ENCODE measurements at places on chromosomes 2 and 18.

GRCh38 chr2:40043191-40043590, 264.1 kb upstream of the THUMPD2 start:
- DNase-seq: no peak

GRCh38 chr2:20999906-21000645, 43.8 kb downstream of the APOB start:
- DNase-seq: no peak

DNA sequence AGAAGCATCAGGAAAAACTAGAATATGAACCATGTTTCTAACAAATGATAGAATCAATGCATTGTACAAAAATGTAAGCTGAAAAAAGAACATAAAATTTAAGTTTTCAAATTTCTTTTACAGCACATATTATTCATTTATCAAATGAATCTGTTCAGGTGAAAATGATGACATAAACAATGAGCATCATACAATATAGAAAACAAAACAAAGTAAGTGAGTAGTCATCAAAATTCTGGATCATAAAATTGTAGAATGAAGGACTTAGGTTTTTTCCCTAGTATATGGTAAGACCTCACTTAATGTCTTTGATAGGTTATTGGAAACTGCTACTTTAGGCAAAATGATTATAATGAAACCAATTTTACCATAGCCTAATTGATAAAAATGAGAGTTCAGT, 427.0 kb upstream of the KCNH7 start:
- no peak for DNase-seq

DNA sequence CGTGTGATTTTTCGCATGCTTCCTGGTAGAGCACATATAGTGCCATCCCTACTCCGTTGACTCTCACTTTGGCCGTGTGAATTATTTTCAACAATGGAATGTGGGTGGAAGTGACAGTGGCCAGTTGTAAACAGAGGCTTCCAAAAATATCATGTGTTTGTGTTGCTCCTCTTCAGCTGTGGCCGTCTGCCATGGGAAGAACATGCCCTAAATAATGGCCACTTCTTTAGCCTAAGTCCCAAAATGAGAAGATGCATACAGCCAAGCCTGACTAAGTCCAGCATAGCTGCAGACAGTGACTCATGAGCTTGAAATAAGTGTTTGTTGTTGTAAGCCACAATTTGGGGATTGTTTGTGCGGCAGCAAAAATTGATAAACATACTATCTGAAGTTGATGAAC, 8.9 kb upstream of the GALNT1 start:
- no peak for DNase-seq

DNA sequence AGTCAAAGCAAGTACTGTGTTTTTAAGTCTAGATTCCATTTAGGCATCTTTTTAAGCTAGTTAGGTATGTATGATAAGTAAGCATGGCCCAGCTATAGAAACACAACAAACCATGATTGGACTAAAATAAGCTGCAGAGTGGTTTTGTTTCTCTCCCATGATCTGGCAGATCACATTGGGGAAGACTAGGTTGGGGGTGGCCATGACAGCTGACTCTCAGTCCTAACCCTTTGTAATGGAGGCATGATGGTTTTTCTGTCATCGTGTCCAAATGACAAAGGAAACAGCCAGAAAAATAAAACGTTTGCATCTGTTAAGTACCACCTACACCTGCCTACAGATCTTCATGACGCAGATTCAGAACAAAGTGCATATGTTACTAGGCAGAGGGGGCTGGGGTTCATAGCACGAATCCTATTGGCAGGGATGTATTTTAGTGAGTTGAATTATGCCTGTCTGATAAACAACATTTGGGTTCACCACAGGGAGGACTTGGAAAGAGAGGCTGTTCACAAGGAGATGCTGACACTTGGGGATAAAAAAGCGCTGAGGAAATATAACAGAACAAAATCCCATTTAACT, 33.8 kb upstream of the GALNT5 start:
- DNase-seq: peak; percentile 33

DNA sequence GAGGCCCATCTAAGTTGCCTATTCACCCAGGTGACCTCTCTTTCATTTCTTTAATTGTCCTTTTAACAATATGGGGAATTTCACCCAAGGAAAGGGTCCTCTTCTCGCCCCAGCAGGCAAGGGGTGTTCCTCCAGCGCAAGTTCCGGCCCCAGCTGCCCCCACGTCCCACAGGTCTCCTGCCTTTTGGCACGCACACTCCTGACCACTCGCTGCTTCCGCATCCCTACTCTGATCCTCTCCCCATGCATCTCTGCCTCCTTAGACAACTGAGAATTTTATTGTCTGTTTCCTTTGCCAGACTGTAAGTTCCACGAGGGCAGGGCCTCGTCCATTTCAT, 684 bp upstream of the ARPC2 start:
- no peak for DNase-seq

- DNase-seq: no peak
Observed at GRCh38 chr18:21943456-21943855, 202.9 kb downstream of the MIB1 start.

GRCh38 chr2:86073225-86073624, 32.5 kb downstream of the POLR1A start:
- peak; percentile 23 for DNase-seq

DNA sequence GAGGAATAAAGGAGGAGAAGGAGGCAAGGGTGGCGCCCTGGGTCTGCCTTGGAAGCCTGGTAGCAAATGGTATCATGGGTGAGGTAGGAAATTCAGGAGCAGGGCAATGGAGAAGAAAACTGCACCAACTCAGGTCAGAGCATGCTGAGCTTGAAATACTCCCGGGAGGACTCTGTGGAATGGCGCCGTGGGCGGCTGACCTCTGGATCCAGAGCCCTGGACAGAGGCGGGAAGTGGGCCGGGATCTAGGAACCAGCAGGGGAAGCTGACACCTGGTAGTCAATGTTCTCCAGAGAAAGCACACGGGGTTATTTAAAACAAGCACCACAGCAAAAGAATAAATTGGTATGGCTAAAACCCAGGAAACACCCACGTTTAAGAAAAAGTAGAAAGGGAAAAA, 161.3 kb downstream of the INO80D start:
- no peak for DNase-seq

DNA sequence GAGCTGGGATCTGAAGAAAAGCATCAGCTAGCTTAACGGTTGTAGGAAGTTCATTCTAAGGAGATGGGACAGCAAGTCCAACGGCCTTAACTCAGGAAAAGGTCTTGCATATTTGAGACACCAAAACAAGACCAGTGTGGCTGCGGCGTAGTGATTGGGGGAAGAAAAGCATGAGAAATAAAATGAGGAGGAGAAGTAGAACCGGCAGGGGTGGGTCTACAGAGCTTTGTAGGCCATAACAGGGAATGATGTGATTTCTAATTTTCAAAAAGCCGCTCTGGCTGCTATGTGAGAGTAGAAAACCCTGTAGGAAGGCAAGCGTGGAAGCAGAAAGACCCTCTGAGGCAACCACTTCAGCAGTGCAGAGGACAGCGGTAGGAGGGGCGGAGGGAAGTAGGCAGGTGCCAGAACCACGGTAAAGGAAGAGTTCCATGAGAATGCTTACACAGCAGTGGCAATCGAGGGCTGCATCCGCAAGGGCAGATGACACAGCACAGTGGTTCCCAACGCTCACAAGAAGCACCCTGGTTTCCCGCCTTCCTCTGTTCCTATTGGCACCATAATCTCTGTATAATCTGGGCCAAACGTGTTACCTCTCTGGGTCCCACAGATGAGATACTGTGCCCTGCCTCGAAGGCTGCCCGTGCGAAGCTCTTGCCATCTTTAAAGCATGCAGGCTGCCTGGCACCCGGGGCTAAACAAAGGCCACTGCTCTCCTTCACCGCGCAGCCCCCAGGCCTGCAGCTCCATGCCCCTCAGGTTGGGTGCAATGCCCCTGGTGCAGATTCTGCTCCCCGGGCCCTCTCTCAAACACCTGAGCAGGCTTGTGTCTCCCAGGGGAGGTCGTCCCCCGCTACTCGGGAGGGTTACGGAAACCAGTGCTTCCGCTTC, 795 bp downstream of the ANKRD39 start:
- peak; percentile 43 for DNase-seq

DNA sequence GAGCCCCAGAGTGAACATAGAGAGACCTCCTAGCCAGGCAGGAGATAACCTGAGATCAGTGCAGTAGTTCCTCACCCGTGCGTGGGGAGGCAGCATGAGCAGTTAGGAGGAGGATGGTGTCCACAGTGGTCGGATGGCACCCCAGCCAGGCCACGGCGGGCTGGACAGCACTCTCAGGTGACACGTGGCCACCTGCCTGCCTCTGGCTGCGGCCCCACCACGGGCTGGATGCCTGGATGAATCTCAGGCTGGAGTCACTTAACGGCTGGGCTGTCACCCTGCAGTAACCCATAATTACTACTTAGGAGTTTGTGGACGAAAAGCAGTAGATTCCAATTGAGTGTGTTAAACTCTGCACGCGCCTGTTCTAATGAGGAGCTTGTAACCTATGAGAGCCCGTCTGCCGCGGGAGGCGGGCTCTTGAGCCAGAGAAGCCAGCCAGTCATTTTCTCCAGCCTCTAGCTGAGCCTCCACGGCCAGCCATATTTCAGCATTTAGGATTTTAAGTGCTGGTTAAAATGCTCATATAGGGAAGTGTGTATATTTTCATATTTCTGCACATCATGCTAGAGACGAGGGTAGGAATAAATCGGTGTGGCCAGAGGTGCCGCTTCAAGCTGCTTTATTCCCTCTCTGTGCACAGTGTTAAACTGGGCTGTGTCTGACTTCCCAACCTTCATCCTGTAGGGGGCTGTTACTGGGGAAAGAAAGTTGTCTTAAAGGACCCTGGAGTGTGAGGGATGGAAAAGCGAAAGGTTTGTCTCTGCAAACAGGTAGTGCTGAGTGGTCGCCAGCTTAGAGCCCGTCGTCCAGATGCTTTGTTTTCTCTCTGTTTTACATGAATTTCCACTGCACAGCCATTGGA, 144.0 kb downstream of the GLI2 start:
- no peak for DNase-seq

DNA sequence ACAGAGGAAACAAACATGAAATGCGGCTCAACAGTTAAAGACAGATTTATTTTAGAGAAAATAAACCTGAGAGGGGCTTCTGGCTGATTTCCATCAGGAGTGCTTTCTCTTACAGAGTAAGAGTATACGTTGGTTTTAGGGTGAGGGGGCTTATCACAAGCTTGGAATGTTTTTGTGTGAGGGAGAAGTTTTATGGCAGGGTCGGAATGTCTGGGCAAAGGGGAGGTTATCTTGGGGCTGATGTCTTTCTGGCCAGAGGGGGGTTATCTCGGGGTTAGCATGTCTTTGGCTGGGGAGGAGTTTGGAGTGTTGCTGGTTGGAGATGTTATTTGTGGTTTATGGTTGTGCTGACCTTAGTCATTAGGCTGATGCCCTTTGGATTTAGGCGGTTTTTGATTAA, 22.1 kb downstream of the PTRHD1 start:
- DNase-seq: no peak

DNA sequence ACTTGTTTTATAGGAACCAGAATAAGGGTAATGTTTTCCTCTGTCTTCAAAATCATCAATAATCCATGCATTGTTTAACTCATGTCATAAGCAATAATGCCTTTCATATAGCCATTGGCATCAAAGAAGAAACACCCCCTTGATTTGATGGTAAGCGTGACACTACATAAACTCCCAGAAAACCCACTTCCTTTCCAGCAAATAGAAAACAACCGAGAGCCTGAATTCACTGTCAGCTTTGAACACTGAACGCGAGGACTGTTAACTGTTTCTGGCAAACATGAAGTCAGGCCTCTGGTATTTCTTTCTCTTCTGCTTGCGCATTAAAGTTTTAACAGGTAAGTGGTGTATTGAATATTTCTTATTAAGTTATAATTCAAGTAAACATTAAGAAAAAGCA, at the start of gene ICOS:
TSS of gene ICOS (plus strand) at position 229 of the 400 bp plus-strand sequence. CDS start at position 281, 52 bp downstream.
- no peak for DNase-seq

Measured in NCI-H2171 treated with DMSO at 0.1 percent for 48 hours (cell line).